ENCODE measurements at places on chromosomes 7 and 10. TPM values are rescaled to one million over a fixed set of nuclear protein-coding genes. Genes with fewer than 3 reads are reported as not detected.

DNA sequence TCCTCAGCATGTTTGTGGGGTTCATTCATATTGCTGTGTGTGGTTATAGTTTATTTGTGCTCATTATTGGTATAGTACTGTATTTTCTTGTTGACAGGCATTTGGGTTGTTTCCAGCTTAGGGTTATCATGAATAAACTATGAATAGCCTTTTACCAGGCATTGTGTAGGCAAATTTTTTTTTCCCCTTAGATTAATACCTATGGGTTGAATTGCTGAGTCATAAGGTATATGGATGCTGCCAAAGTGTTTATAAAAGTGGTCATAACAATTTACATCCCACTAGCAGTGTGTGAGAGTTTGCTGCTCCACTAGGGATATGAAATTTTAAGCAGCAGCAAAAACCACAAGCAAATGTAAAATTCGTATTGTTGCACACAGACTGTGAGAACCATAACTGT, 175.0 kb downstream of the PLPP4 start:
- DNase-seq = no peak

DNA sequence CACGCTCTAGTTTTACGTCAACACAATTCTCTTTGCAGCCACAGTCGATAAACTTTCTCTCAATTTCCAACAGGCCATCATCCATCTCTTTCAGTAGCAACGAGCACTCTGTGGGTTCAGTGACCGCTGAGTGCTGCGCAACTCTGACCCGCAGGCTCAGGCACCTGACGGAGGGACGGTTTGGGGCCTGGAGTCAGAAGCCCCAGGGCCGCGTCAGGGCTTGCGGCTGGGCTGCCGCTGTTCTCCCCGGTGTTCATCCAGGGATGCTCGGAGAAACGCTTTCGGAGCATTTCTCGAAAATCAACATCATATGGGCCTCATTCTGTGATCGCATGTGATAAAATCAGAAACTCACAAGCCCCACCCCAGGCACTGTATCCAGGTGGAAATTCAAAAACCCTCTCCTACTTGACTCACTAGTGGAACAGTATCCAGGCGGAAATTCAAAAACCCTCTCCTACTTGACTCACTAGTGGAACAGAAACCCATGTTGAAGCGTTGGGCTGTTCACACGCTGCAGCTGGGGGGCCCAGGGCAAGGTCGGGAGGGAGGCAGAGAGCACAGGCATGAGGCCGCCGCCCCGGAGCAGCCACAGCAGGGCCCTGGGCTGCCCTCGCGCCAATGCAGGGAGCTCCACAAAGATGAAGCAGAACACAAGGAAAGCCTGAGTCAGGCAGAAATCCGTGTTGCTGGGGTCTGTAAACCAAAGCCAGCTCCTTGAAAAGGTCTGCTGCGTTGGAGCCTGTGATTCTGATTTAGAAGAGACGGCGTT, 73.3 kb upstream of the NKX6-2 start:
- no peak for DNase-seq

DNA sequence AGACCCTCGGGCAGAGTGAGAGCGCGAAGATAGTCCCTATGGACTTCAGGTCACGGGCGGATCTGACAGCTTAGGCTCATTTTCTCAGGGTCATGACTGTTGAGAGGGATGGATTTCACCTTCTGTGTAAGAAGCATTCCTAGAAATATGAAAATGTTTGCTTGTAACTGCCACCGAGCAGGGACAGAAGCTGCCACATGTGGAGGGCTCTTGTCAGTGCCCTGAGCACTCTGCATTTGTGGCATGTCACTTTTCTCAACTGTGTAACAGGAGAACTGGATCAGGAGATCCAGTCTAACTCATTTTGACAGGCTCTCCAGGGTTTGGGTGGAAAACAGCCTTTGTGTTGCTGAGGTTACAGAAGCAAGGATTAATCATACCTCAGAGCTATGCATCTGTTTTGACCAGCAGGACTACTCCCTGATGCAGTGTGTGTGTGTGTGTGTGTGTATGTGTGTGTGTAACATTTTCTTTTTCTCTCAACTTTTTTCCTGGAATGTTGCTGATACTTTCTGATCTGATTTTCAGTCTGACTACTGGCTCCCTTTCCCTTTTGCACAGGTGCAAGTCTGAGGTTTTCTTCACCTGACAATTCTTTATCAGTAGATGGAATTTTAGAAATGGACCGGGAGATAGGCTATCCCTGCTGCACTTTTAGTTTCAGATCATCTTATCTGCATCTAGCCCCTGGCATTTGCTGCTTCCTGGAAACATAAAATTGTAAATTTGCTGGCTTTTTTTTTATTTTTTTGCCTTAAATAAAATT, 183.3 kb downstream of the STK31 start:
- DNase-seq = no peak

Gene CDNF
- polyA plus RNA-seq = 2.7 TPM

DNA sequence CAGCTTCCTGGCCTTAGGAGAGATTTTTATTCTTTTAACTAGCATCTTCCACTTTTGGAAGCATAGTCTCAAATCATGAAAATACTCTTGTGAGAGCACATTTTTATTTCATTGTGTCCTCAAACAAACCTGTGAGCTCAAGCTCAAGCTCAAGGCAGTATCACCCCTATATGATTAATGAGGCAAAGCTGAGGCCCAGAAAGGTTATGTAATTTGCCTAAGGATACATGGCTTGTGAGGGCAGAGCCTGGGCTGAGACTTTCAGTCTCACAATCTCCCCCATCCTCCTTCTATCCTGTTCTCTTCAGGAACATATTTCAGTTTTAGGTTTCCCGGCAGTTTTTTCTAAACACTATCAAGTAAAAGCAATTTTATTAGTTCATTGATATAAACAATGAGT, 359.5 kb downstream of the PTEN start:
- DNase-seq = no peak

Gene ADAM22
- polyA plus RNA-seq = not detected

DNA sequence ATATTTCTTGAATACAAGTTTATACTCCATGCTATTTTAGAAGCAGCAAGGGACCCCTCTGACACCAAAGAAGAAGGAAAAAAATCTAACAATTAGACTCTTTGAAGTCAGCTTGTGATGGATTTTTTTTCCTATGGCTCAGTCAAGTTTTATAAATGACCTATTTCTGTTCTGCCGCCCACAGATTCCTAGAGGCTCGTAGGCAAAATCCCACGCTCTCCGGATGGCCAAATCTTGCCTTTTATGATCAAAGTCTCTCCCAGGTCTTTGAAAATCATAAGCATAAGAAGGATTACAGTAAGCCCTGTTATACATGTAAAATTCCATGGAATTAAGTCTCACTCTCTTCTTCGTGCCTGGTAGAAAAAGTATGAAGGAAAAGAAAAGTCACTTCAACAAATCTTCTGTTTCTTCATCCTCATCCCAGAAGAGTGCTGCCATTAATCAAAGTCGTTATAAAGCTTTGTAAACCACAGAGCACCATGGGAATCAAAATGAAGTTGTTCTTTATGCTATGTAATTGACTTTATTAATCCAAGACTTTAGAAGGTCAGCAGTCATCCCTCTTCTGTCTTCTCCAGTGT, 33.1 kb downstream of the ASB13 start:
- DNase-seq = no peak

DNA sequence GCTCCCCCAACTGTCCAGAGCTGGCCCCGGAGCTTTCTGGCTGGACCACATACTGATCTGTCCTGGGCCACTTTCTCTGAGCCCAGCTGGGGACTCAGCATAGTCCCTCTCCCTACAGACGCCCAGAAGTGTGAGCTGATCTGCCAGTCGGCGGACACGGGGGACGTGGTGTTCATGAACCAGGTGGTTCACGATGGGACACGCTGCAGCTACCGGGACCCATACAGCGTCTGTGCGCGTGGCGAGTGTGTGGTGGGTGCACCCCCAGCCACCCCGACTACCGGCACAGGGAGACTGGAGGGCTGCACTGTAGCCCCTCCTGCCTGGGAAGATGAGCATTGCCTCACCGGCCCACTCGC, 41.8 kb downstream of the TBATA start:
- no peak for DNase-seq

Gene PRKAR2B
- not detected for polyA plus RNA-seq

Gene RAB18
- 81.3 TPM for polyA plus RNA-seq

- no peak for DNase-seq
Measured at GRCh38 chr7:156055206-156055822, 243.1 kb upstream of the SHH start.

GRCh38 chr7:76356823-76357222, 2.0 kb downstream of the YWHAG start:
- DNase-seq = no peak

Gene LBX1
- not detected for polyA plus RNA-seq

- no peak for DNase-seq
Measured at GRCh38 chr7:90761584-90761983, 165.5 kb downstream of the CDK14 start.

DNA sequence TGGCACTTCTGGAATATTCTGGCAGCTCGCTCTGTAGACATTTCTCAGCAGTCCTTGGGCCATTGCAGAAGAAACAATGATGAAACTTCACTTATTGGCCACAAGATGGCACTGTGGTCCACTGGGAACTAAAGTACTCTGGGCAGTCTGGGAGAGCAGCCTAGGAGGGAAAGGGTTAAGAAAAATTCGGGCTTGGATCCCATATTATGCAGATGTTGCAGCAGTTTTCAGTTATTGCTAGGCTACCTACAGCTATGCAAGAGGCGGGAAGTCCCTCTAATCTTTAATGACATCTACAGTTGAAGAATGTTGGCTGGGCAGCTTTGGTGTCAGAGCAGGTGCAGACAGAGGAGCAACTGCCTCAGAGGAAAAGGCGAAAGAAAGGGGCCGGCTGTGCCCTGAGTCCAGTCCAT, 201.7 kb upstream of the PRSS58 start:
- no peak for DNase-seq

Gene DLX5
- not detected for polyA plus RNA-seq

- DNase-seq = no peak
Measured at GRCh38 chr10:73911553-73912004, 647 bp downstream of the PLAU start.

- DNase-seq = no peak
Measured at GRCh38 chr7:66758950-66759628, 18.6 kb downstream of the RABGEF1 start.

- DNase-seq = no peak
Measured at GRCh38 chr7:2729893-2730716, 42.1 kb downstream of the AMZ1 start.

GRCh38 chr7:135763261-135763660, 14.6 kb upstream of the FAM180A start:
- DNase-seq = no peak

- DNase-seq = no peak
Measured at GRCh38 chr7:11436316-11436715, 395.7 kb downstream of the THSD7A start.
